ENCODE measurements at places on chromosomes 2 and 18.

GRCh38 chr2:28271231-28271918 is 121.3 kb upstream of the FOSL2 start:
- DNase-seq: no peak

GRCh38 chr18:59783138-59783537 is 85.9 kb upstream of the CCBE1 start:
- DNase-seq: no peak

DNA sequence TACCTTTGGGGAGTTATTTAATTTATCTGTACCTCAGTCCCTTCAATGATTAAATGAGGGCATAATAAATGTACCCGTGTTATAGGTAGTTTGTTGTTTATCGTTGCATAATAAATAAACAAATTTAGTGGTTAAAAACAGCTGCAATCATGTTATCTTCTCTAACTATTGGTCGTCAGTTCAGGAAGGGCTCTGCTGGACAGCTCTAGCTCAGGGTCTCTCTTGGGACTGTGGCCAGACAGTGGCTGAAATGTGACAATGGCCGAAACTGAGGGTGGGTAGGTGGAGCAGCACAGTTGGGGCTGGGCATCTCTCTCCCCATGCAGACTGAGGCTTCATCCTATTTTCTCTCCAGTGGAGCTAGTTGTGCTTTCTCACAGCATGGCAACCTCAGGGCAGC is 632.1 kb upstream of the HS6ST1 start:
- DNase-seq: no peak

DNA sequence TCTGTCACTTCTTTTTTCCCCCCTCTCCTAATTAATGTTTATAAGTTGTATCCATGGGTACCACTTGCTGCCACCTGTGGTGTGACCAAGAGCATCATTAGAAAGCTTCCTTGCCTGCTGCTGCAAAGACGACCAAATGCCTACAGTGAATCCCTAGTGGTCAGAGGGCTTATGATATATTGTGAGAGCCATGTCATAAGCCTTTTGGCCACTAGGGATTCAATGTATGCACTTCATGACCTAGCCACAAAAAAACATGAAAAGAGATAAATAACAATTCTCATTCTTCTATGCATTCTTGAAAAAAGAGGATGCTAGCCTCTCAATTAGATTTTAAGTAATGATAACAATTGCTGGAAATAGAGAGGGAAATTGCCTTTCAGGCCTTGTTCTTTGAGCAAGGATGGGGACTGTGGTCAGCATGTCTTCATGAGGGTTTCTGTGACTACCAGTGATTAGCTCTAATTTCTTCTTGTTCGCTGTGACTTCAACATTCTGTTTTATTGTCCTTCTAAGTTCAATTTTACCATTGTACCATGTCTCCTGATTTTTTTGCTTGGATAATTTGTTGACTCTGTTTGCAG is 435.3 kb downstream of the TGIF1 start:
- DNase-seq: no peak

DNA sequence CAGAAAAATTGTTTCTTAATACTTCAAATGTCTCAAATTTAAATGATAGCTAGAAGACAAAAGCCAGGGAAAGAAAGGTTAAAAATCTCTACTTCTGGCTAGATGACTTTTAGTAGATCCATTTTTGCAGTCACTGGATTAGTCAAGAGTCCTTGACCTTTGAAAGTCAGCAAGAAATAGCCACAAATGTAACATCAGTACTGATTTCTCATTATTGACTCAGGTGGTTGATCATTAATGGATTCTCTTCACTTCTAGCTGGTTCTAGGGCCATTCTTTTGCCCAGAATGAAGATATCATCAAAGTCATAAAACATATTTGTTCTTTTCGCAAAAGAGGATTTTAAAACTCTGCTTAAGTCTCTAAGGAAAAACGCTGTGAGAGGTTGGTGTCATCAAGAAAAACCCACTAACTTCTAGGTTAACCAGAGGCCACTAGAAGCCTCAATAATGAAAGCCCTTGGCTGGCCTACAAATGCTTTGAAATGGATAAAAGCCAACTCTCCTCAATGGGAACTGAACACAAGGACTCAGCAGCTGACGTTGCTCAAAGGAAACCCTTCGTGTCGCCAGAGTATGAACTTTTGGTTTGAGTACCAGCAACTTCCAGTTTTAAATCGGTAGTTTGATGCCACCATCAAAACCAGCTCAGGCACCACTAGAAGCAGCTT is 66.3 kb downstream of the IRS1 start:
- no peak for DNase-seq

GRCh38 chr2:161030260-161031063 is 129.8 kb upstream of the TANK start:
- no peak for DNase-seq

DNA sequence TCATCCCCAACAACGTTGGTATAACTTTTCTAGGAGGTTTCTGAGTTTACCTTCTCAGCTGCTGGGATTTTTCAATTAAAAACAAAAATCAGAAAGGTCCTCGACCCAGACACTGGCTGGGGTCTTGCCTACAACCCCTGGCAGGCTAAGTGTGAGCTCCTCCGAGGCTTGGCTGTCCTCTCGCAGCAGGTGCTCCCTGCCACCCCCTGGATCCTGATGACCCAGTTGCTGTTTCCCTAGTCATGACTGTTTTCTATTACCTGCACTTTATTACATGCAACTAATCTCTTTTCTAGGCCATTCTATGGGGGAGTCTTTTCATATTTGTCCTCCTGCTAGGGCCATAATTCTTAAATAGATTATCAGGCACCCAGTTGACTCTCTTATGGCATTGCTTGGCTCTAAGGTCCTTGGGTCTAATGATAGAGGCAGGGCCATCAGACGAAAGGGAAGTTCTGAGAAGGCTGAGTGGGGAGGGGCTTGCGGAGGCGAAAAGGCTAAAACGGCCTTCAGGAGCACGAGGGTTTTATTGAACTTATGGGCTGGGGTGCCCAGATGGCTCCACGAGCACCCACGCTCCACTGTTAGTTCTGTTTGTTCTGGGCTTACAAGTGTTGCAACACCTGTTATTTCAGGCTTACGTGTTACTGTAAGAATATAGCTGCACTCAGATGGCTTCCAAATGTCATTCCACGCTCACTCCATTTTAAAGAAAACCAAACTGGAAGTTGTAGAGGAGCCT is 166.0 kb downstream of the NCK2 start:
- DNase-seq: no peak

- DNase-seq: no peak
Observed at GRCh38 chr2:159117658-159118057, 149.2 kb downstream of the TANC1 start.

- no peak for DNase-seq
Observed at GRCh38 chr18:56285387-56286065, 352.9 kb downstream of the TXNL1 start.

DNA sequence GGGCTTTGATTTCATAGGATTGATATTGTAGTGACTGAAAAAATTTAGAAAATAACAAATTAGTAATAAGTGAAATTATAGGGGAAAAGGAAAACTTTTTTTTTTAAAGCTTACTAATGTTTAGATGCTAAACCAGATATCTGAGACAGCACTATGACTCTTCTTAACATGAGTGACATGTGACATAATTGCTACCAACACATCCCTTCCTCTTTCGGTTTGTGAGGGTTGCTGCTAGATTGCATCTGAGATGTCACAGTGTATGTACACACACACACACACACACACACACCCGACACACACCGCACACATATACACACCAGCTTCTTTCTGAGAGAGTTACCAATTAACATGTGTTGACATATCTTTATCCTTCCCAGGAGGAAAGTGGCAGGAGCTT is 18.0 kb downstream of the RAPGEF4 start:
- DNase-seq: no peak

- DNase-seq: no peak
Observed at GRCh38 chr2:77294474-77294873, 227.7 kb downstream of the LRRTM4 start.

DNA sequence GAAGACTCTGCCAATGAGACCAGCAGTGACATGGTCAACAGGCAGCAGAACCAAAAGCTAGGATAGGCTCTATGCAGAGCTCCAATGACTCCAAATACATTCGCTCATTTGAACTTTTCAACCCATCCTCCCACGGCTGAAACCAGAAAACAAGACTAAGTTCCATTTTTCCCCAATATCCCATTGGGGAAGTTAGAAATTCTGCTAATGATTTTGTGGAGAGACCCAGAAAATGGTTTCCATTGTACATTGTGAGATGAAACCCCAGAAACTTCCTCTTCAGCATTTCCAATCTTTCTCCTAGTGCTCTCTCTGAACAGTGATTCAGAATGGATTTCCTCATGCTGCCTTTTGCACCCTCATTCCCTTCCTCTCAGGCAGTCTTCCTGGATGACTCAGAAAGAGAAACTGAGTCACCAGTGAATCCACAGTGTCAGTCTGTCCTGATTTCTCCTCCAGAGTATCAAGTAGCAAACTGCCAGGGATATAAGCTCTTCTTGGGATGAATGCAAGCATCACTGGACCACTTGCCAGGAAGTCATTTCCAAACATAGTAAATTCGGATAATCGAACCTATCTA is 467.7 kb upstream of the ID2 start:
- DNase-seq: no peak

- DNase-seq: no peak
Observed at GRCh38 chr2:242060212-242060835, 190.8 kb downstream of the RTP5 start.

GRCh38 chr2:180985771-180986395 is 5.5 kb downstream of the UBE2E3 start:
- no peak for DNase-seq

- DNase-seq: no peak
Observed at GRCh38 chr2:40208463-40208862, 243.4 kb downstream of the SLC8A1 start.

DNA sequence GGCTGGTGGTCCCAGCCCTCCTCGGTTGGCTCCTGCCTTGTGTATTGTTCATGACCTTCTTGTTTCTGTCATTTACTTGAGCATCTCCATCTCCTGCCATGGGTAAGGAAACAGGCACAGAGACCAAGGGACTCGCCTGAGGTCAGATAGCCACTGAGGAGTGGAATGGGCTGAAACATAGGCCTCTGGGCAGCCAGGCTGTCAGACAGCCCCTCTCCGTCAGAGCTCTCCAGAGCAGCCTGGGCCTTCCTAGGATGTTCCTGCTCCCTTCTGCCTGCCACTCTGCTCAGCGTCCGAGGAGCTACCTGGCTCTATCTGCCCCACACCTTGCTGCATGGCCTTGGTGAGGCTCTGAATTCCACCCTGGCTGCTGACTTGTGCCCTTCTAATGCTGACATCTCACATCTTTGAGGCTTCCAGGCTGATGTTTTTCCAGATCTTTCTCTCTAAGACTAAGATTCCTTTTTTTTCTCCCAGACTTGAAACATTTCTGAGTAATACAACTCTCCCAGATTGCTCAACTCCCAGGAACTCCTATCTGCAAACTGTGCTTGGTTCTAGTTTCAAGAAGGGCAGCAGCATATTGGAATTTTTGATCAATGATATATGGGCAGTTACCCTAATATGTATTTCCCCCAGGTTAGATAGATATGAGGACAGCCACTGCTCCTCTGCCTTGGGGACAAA is 67.7 kb downstream of the MCFD2 start:
- no peak for DNase-seq

DNA sequence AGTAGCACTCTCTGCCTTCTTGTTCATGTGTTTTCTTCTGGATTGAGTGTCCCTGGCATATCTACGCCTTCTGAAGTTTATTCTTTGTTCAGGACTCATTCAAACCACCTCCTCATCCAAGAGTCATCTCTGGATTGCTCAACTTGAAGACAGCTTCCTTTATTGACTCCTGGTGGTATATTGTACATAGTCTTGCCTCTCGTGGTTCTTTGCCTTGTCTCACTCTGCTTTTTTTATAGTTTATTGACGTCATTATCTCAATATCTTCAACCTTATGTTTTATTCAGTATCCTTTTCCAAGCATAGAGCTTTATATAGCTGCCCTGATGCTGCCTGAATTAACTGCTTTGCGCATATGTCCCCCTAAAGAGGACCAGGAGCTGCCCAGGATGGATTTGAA is 161.7 kb downstream of the INSIG2 start:
- no peak for DNase-seq

Data from CD4-positive, alpha-beta T cell treated with Interleukin-4 for 1 hour (primary cell).